ENCODE measurements at places on chromosomes 5 and 9. TPM values are rescaled to one million over a fixed set of nuclear protein-coding genes. Genes with fewer than 3 reads are reported as not detected.

DNA sequence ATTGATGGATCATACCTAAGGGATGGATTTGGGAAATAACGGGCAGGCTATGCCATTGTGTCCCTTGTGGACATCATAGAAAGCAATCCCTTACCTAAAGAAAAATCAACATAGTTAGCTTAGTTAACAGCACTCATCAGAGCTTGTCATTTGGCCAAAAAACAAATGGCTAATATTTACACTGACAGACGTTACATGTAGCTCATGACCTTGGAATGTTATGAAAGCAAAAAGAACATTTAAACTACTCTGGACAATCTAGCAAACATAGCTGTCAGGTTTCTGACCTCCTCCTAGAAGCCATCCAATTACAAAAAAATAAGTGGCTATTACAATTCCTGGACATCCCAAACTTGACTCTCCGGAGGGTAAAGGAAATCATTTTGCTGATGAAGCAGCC lies 23.8 kb downstream of the TMEM232 start:
- no peak for DNase-seq

DNA sequence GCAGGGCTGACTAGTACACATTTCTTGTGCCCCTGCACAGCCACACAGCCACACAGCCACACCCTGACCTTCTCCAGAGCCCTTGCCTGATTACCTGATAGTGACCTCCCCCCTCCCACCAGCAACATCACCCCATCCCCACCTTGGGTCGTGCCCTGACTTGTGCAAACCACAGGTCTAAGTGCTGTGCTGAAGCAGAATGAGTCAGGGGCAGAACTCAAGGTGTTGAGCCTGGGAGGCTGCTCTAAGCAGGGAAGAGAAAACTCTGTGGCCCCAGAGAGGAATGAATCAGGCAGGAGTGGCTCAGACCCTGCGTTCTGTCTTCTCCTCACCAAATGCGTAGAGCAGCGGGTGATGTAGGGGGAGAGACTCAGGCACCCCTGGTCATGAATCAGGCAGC lies 24.3 kb upstream of the FAT2 start:
- no peak for DNase-seq

GRCh38 chr5:147303976-147304375 lies 69.2 kb downstream of the STK32A start:
- DNase-seq = no peak

GRCh38 chr9:98627296-98627695 lies 81.4 kb downstream of the GABBR2 start:
- DNase-seq = no peak

GRCh38 chr9:19934301-19934871 lies 145.5 kb upstream of the SLC24A2 start:
- peak; percentile 83 for DNase-seq

DNA sequence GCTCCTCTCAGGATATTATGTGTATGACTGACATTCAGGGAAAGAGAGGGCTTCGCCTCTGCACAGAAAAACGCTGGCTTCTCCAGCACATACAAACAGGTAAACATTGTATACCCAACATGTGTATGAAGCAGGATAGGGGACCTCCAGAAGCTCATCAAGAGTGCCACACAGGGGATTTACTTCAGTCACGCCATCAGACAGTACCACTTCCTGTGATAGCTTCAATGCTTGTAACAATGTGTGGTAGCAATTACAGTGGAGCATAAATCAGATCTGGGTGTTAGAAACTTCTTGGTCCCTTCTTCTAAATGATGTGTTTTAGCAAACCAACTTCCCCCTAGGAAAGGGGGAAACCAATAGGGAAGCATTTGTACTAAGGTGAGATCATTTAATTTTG lies 160.8 kb downstream of the TSSK1B start:
- DNase-seq = no peak

GRCh38 chr9:18822850-18823249 lies 210.2 kb downstream of the SAXO1 start:
- no peak for DNase-seq

- DNase-seq = no peak
These were observed 23.8 kb downstream of the C9 start for GRCh38 chr5:39340506-39340905.

- no peak for DNase-seq
These were observed 30.0 kb downstream of the TENT2 start for GRCh38 chr5:79642210-79642609.

- no peak for DNase-seq
These were observed 379.0 kb upstream of the RPS23 start for GRCh38 chr5:82657033-82657699.

- peak; percentile 18 for DNase-seq
These were observed 26.6 kb upstream of the CEP72 start for GRCh38 chr5:585556-585955.

DNA sequence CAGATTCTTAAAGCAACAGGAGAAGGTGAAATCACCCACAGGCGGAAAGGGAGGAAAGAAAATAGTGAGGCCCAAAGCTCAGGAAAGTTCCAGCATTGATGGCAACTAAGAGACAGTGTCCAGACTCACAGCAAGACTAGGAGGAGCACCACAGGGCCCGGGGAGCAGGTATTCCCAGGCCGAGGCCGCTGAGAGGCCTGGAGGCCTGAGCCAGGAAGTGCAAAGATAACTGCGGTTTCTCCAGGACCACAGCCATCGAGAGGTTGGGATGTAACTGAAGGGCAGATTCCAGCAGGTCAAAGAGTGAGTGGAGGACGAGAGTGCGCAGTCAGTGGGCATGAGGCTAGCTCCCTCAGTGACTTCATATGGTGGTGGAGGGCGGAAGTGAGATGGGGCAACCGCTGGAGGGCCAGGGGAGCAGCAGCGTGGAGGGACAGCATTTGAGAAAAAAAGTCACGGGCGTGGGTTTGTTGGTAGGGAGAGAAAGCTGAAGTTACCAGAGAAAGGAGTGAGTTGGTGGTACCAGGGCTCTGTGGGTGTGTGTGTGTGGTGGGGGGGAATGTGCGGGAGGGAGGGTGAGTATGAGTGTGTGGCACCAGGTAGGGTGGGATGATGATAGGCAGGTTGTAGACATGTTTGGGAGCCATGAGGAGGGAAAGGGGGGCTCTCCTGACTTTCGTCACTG lies 89.7 kb downstream of the PSD2 start:
- no peak for DNase-seq

Gene ADAMTS19
- total RNA-seq = not detected

Gene PCDH1
- 30.2 TPM for total RNA-seq

Gene NIPSNAP3A
- 28.2 TPM for total RNA-seq

Gene WNK2
- total RNA-seq = 39.5 TPM

Measured in posterior vena cava (tissue), 2 donors.